ENCODE measurements at places on chromosomes 5 and 9.
A peak's percentile ranks its signal among the peaks of the same experiment; 100 is the strongest.

DNA sequence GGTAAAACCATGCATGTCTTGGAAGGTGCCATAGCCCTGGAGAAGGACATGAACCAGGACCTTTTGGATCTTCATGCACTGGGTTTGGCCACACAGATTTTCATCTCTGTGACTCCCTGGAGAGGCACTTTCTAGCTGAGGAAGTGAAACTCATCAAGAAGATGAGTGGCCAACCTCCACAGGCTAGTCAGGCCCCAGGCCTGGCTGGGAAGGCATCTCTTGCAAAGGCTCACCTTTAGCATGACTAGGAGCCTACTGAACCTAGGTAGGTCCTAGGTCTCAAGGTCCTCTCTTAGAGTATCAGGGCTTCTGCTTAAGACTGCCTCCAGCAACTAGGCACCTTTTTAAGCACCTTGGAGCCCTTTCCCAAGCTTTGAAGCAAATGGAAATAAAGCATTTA, 1448.7 kb upstream of the ACO1 start:
- DNase-seq, result no peak

- no peak for DNase-seq
Measured at GRCh38 chr5:151707567-151707966, 20.9 kb upstream of the SPARC start.

DNA sequence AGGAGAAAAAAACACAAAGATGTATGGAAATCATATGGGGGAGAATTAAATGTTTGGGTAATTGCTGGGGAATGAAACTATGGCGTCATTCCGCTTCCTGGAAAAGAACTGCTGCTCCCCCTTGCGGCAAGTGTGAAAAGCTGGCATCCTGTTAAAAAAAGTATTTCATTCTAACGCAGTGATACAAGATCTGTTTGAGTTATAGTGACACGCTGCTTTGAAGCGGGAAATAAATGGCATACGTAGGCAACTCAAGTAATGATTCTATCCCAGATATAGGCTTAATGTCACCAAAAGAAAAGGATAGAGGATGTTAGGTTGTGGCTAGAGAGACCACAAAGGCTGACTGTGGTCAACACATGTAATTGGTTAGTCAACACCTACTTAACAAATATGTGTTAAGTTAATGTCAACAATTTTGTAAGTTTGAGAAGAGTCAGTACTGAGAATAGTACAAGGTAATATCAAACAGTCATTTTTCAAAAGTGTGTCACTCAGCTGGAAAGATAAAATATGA, 70.2 kb upstream of the ALDH1A1 start:
- DNase-seq, result peak; percentile 3

DNA sequence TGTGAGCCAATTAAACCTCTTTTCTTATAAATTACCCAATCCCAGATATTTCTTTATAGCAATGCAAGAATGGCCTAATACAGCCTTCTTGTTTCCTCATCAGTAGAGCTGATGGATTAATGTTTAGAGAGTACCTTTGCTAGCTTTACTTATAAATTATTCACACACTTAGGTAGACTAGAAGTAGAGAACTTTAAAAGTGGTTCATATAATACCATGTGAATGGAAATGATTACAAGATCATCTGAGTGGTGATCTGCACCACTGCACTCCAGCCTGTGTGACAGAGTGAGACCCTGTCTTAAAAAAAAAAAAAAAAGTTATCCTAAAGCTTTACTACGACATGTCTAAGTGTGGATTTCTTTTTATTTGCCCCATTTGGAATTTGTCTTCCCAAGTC, 23.2 kb upstream of the LRRTM2 start:
- no peak for DNase-seq

- DNase-seq, result no peak
Measured at GRCh38 chr9:112186695-112187094, 11.6 kb upstream of the SUSD1 start.
